NCI-H526 (cell line): ENCODE measurements at places on chromosomes 11 and 22.
A peak's percentile ranks its signal among the peaks of the same experiment; 100 is the strongest.

DNA sequence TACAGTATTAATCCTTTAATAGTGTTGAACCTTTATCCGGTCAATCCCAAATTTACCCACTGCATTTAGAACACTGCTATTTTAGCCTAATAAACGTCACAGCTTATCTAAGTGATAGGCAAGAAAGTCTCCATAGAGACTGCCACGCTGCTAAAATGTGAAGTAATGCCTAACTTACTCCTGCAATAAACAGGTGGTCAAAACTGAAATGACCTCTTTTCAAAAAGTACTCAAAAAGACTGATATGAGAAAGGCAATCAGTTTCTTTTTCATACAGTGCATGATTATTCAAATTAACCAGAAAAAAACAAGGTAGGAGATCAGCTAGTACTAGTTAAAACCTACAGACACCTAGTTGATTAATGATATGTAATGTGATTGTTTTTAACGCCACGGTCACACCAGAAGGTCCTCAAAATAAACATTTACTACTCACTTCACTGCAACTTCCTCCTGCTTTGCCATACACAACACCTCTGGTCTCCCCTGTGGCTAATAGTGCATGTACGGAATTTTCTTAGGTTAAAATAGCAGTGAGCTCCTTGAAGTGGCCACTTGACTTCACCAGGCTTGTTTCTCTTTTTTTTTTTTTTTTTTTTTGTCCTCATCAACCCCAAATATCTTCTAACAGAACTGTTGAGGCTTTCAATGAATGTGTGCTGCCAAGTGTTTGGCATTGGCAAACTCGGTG, 8.8 kb downstream of the ATP5MG start:
- no peak for DNase-seq

DNA sequence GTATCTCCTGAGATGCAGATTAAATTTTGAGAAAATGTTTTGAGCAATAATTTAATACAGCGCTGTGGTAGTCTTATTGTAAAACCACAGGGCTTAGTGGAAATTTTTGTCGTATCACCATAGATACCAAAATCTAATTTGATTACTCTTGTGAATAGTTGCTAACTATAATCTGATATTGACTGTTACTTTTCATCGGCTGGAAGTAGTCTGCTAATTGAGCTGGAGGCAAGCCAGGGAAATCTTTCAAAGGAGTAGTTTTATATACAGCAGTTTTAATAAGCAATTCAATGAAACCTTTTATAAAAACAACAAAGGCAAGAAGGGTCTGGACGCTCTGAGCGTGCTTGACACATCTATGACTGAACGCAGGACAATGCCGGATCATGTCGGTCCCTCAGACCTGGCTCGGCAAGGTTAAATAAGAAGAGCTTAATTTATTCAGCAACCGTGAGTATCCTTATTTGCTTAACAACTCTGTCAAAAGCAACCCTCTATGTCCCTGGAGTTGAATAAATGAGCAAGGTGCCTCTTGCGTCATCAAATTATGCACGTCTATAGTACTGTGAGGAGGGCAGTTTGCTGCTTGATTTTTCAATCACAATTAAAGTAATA, 121.2 kb downstream of the NCAM1 start:
- DNase-seq: peak; percentile 98

- no peak for DNase-seq
These were observed 3.0 kb downstream of the PRG2 start for GRCh38 chr11:57387289-57388030.

GRCh38 chr11:64924910-64925284, 408 bp downstream of the PPP2R5B start:
- DNase-seq: no peak

DNA sequence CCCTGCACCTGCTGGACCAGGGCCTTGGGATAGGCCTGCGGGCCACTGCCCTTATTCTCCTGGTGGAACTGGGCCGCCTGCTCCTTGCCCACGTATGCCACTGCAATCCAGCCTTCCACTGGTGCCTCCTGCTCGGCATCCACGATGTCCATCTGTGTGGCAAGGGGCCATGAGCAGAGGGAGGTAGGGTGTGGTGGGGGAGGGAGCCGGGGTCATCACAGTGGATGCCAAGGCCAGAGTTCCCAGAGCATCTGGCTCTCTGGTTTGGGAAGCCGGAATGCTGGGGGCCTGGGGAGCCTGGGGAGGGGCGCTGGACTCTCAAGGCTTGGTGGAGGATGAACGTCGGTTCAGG, 627 bp downstream of the RNF215 start:
- DNase-seq: no peak

GRCh38 chr11:108664730-108665525, at the start of gene DDX10:
Gene DDX10, plus strand, starts transcription at chr11:108665069. Its CDS starts 85 bp downstream, at chr11:108665154.
- DNase-seq: peak; percentile 100

GRCh38 chr22:17085277-17086181, 729 bp downstream of the IL17RA start:
- DNase-seq: peak; percentile 53

GRCh38 chr22:50076646-50077535, 8.3 kb downstream of the MLC1 start:
- DNase-seq: no peak

- no peak for DNase-seq
These were observed 86.2 kb upstream of the ASPHD2 start for GRCh38 chr22:26342745-26343410.

- DNase-seq: no peak
These were observed 6.7 kb downstream of the ACP2 start for GRCh38 chr11:47241841-47242301.

- peak; percentile 19 for DNase-seq
These were observed 21.6 kb upstream of the OR6X1 start for GRCh38 chr11:123775715-123776549.

DNA sequence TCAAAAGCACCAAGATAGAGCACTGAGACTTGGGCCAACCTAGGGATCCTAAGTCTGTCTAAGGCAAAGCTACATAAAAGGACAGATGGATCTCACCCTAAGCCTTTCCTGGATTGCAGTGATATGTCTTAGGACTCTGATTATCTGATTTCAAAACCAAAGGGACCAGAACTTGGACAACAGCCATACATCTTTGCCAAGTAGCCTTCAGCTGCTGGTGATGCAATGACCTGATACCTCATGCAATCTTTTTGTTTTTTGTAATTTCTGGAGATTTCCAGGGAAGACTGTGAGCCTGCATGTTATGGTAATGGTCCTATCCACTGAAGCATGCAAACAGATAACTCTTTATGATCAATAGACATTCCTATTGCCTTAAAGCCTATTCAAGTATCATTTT, 230.4 kb upstream of the MTNR1B start:
- DNase-seq: no peak

DNA sequence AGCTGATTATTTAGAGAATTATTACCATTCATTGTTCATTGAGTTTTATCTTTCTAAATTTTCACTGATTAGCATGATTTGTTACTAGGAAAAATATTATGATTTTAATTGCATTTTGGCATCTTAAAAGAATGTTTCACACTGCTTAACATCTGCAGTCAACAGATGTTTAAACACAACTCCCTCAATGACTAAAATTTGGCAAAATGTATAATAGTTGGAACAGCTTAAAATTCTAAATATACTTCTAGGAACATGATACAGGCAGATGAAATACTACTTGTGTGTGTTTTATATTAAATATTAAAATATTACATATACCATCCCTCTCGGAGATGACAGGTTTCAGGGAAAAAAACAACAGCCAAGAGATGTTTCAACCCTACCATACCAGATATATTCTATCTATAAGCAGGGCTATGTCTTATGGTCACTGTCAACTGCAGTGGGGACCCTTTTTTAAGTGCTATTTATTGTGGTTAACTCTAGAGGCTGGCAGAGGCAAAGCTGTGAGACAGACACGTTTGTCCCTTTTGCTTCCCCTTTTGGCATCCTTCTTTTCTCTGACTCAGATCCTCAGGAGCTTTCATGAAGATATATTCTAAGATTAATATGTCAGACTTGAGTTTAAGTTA, 81.9 kb downstream of the BDNF start:
- no peak for DNase-seq

- DNase-seq: no peak
These were observed 331.1 kb upstream of the PITPNB start for GRCh38 chr22:28250036-28250695.

GRCh38 chr11:67648140-67648795, 2.3 kb downstream of the ACY3 start:
- DNase-seq: peak; percentile 30

GRCh38 chr11:68411501-68411991, 49.0 kb upstream of the PPP6R3 start:
- DNase-seq: no peak

GRCh38 chr11:67673902-67674301, 521 bp downstream of the ALDH3B2 start:
- no peak for DNase-seq

- DNase-seq: no peak
These were observed 37.1 kb upstream of the TLCD5 start for GRCh38 chr11:120288021-120288420.
